ENCODE measurements at places on chromosomes 11 and 22.

DNA sequence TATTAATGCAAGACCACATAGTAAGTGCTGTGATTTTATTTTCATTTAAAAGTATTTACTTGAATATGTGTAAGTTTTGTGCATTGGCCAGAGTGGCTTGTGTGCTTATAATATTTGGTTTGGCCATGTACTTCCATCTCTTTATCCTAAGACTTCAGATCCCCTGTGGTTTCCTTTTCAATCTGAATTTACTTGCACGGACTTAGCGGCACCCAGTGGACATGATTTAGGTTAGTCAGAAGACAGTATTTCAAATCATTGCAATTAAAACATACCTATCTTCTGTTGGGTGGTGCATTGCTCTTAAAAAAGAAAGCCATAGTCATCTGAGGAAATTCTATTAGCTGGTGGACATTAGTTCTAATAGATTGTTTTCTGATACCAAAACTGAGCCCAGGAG lies 30.7 kb downstream of the PIWIL4 start:
- no peak for DNase-seq

GRCh38 chr22:32446321-32446720 lies 17.9 kb downstream of the BPIFC start:
- no peak for DNase-seq

GRCh38 chr22:27835446-27835845 lies 33.9 kb upstream of the MN1 start:
- DNase-seq, result no peak

DNA sequence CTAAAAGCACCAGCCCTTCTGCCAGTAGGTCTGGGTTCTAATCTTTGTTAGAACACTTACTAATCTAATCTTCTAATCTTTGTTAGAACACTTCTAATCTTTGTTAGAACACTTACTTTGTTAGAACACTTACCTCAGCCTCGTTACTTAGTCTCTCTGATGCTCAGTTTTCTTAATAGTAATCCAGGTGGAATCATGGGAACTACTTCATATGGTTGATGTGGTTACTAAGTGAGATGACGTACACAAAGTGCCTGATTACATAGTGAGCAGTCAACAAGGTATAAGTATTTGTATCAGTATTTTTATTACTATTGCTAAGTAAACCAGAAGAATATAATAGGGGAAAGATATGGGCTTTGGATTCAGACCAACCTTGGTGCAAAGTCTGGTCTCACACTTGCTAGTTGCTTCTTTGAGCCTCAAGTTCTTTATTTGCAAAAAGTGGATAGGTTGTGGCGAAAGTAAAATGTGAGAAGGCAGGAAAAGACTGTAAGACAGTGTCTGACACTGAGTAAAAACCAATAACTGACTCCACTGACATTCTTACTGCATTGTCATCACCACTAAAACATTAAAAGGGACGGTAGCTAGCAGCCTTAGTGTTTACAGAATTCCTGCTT lies 83.7 kb downstream of the TRAF6 start:
- DNase-seq, result no peak

DNA sequence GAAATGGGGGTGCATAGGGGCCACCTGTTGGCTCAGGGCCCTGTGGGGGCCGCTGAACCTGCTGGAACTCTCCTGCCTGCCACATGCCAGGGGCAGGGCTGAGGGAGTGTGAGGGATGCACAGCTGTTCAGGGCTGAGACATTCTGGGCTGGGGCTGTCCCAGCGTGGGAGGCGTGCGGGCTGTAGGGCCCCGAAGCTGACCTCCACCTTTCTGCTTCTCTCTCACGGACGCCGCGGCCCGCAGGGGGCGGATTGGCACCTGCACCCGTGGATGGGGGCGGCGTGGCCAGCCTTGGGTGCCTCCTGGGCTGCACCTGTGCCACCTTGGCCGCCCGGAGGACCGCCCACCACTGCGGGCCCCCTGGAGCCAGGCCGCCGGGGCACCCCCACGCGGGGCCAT lies 4.1 kb downstream of the CCDC188 start:
- DNase-seq, result no peak

GRCh38 chr22:45548991-45549761 lies 46.5 kb downstream of the FBLN1 start:
- no peak for DNase-seq

GRCh38 chr11:74936087-74936486 lies 12.8 kb downstream of the XRRA1 start:
- DNase-seq, result no peak

GRCh38 chr11:118881228-118881627 lies 2.5 kb upstream of the CXCR5 start:
- DNase-seq, result no peak

- DNase-seq, result no peak
Measured at GRCh38 chr11:27064086-27064485, 23.5 kb downstream of the BBOX1 start.

- no peak for DNase-seq
Measured at GRCh38 chr22:40817737-40818136, 1.4 kb downstream of the SLC25A17 start.

DNA sequence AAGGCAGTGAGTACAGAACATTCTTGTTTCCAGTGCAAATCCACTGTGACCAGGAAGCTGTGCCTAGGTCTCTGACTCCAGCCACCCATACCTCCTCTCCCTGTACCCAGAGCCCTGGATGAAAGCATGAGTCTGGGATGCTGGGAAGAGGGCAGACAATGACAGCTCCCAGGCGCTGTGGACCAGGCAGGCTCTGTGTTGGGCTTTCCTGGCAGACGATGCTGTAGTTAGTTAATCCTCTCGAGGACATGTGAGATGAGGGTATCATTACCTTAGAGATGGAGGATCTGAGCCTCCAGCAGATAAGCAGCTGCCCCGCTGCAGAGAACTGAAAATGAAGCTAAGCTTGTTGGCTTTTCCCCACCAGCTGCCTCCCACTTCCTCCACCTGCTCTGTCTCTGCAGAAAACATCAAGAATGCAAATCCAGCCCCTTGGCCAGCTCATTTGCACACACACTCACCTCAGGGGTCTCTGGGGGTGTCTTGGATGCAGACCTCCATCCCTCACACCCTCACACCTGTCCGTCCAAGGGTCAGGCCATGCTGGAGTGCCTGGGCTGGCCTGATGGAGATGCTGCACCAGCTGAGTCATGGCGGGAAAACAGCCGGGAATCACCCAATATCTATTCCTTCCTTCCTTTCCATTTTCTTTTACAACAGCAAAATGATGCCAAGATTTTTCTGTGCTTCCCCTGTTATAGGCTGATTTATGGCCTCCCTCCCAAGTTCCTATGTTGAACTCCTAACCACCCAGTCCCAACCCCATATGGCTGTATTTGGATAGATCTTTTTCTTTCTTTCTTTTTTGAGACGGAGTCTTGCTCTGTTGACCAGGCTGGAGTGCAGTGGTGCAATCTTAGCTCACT lies 94.9 kb upstream of the SEPTIN5 start:
- DNase-seq, result no peak

- no peak for DNase-seq
Measured at GRCh38 chr11:6455070-6455469, 14.3 kb upstream of the HPX start.

DNA sequence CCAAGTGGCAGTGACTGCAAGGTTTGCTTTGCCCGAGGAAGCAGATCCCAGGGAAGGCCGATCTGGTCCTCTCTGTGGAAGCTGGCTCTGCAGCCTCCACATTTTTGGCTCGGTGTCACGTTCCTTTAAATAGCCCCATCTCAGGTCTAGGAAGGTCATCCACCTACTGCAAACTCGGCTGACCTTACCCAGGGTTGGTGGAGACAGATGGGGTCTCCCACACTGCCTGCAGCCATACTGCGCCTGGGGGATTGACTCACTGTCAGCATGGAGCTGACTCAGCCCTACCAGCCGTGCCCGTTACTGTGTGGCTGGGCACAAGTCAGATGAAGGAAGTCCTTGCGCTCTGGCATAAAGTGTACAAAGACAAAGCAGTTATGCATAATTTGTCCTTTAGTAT lies 16.9 kb downstream of the CDPF1 start:
- no peak for DNase-seq

- no peak for DNase-seq
Measured at GRCh38 chr22:21939461-21939913, 13.2 kb downstream of the PPM1F start.

DNA sequence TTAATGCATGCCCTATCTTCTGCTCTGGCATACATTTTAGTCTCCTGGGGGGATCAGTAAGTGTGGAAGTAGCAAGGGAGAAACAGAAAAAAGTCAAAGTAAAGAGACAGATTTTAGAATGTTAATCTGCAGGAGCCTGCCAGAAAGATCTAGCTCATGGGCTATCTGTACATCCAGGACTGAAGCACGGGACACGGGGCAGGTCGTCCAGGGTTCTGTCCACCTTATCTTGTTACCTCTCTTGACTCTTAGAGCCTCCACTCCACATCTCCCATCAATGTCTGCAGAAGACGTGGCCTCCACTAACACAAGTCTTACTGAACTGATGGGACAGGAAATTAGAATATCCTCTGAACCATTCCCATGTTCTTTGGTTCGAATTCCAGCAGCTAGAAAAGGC lies 1.7 kb upstream of the SLC43A3 start:
- no peak for DNase-seq

DNA sequence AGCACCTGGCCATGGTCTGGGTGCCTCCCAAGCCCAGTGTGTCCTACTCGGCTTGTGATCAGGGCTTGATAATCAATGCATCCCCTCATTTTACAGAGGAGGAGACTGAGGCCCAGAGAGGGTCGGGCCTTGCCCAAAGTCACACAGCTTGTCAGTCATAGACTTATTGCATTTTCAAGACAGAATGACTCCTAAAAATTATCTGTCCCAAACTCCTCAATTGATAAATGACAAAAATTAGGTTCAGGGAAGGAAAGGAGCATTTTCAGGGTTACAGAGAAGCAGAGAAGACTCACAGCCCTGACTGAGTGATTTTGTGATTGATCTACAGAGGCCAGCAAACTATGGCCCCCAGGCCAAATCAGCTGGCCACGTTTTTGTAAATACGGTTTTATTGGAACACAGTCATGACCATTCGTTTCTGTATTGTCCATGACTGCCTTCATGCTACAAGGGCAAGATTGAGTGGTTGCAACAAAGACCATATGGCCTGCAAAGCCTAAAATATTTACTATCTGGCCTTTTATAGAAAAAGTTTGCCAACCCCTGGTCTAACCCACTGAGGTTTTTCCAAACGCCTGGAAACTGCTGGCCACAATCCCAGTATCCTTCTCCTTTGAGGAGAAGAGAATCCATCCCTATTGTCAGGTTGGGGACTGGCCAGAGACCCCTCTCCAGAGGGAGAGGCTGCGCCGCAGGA lies 35.1 kb upstream of the NAV2 start:
- DNase-seq, result no peak

GRCh38 chr22:35051791-35052190 lies 14.2 kb upstream of the ISX start:
- no peak for DNase-seq

GRCh38 chr11:69372589-69373250 lies 78.8 kb downstream of the MYEOV start:
- no peak for DNase-seq

DNA sequence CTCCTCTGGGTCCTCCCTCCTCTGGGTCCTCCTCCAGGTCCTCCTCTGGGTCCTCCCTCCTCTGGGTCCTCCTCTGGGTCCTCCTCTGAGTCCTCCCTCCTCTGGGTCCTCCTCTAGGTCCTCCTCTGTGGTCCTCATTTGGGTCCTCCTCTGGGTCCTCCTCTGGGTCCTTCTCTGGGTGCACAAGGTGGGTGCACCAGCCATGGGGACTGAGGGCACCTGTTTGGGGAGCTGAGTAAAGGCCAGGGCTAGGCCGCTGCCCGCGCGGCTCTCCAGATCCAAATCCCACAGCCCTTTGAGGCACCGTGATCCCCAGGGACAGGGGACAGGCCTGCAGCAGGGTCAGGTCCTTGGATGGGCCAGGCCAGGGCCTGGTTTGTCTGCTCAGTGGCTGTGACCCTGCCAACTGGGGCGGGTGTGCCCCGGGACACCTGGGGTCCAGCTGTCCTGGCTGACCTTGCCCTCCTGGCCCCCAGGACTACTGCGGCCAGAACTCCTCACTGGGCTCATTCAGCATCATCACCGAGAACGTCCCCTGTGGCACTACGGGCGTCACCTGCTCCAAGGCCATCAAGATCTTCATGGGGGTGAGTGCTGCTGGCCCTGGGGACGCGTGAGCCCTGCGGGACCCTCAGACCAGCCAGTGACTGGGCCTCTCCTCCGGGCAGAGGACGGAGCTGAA lies 12.7 kb downstream of the MUC2 start:
- DNase-seq, result no peak

GRCh38 chr11:10680956-10681487 lies 12.5 kb downstream of the IRAG1 start:
- no peak for DNase-seq
